RKO (cell line): ENCODE measurements at places on chromosomes 5 and 9.
A peak's percentile ranks its signal among the peaks of the same experiment; 100 is the strongest.

DNA sequence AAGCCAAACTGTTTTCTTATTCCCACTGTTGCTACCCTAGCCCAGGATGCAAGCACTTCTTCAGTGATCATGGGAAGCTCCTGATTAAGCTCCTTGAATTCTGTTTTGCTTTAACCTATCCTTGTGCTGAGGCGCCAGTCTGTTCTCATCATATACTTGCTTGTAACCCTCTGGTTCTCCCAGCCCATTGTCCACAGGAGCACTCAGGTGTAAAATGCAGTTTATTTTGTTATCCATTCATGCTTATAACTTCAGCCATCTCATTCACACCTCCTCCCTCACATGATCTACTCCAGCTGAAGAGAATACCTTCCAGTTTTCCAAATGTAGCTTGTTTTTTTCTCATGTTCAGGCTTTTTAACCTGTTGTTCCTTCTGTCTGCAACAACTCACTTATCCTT, 402.1 kb upstream of the BRINP1 start:
- no peak for DNase-seq

DNA sequence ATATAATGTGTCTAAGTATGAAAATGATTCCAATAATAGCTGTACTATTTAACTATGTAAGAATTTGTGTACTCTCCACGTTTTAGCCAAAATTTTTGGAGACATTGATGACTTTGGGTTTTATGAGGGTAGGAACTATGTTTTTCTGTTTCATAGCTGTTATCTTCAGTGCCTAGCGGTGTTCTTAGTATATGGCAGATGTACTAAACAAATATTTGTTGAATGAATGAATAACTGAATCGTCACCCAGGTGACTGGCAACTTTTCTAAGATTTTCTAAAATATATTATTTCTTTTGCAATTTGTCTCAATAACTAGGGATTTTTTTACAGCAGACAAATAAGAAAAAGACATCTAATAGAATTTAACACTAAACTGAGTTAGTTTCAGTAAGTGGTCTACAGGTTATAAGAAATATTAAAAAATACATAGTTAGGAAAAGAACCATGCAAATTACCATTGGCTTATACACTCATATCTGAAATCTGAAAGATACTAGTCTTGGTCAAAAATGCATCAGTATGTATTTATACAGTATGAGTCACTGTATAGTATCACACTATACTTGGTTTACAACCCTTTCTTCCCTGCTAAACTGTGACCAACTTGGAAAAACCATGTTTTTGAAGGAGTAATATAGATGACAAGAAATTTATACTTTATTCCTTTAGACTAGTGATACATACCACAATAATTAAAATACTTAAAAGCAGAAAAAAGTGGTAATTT, 10.5 kb upstream of the ERCC6L2 start:
- DNase-seq: peak; percentile 32

GRCh38 chr9:116370556-116370955, 217.0 kb downstream of the PAPPA start:
- DNase-seq: no peak

GRCh38 chr9:125992557-125992956, 245.4 kb downstream of the PBX3 start:
- no peak for DNase-seq

- no peak for DNase-seq
Measured at GRCh38 chr5:86689103-86689729, 71.5 kb downstream of the COX7C start.

- no peak for DNase-seq
Measured at GRCh38 chr5:157030692-157031091, 28.2 kb downstream of the HAVCR1 start.

DNA sequence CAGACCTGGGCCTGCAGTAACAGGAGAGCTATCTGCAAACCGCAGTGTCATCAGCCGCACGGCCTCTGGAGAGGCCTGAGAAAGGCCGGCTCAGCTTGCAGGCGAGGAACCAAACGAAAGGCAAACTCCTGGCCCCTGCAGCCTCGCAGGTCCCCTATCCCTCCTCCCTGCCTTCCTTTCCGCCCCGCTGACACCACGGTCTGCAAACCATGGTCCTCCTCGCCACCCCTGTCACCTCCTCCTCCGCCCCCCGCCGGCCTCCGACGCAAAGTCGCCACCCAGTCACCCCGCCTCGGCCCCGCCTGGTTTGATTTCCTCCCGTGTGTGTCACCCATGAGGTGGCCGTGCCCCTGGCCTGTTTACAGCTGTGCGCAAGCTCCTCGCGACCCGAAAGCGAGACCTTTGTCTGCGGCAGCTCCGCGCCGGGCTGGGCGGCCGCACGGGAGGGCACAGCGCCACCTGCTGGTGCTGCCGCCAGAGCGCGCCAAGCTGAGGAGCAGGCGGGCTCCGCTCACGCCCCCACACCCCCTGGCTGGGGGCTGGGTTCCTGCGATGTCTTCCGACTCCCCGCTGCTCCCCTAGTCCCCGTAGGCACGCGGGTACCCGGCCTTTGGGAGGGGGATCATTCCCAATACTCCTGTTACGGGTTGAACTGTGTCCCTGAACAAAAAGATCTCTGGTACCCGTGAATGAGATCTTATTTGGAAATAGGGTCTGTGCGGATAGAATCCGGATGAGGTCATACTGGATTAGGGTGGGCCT, 19.4 kb downstream of the GBGT1 start:
- peak; percentile 77 for DNase-seq

- no peak for DNase-seq
Measured at GRCh38 chr5:58631895-58632294, 49.0 kb downstream of the RAB3C start.

DNA sequence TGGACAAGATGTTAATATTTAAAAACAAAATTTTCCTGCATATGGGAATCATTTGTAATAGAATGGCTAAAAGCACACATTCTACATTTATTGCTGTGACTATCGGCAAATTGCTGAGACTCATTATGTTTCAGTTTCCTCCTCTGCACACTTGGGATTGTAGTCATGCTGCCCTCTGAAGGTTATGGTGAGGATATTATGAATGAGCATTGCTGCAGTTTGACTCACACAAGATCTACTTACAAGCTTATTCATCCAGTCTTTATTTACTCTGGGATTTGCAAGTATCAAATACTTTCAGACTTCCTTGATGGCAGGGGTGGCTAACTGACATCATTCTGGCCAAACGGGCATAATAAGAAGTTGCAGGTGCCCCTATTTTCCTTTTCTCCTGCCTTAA, 9.5 kb upstream of the NFIL3 start:
- DNase-seq: peak; percentile 99

DNA sequence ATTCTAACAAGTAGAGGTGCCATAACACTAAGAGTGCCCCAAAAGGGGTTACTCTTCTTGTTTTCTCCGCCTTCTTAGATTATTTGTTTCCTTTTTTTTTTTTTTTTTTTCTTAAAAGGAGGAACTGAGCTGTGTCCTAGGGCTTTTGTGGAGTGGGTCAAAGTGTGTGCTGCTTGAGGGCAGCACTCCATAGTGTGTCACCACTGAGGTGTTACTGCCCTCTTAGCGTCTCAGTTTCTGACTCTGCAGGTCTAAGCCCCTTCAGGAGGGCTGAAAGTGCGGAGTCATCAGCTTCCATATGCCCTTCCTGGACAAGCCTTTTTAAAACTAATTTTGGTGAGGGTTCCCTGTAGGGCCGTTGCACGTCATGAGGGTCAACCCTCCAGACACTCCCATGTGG, 12.6 kb upstream of the NANS start:
- no peak for DNase-seq

GRCh38 chr9:35729700-35730485, 2.1 kb downstream of the TLN1 start:
- DNase-seq: peak; percentile 87

GRCh38 chr5:113062869-113063508, 86.4 kb downstream of the DCP2 start:
- DNase-seq: no peak

DNA sequence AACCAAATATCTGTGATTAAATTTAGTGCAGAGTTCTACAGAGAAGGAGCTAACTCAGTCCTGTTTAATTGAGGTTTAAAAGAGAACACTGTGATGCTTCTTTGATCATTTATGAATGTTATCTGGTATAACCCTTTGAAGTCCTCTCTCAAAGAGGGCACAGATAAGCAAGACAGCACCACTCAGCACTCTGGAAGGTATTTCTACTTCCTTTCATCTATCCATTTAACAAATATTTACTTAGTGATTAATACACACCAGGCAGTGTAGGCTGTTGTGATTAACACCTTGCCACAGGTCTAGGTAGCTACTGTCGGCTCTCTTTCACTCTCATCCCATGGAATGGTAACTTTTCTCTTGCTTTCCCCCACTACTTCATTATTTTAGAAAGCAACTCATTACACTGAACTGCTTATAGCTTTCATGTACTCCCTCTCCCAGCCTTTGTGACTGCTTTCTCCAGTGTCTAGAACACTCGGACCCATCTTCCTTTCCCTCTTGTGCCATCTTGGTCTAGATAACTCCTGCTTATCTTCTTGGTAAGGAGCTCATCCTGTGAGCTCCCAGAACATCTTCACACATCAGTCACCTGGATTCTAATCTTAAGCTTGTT, 54.7 kb downstream of the GLDC start:
- no peak for DNase-seq

GRCh38 chr9:14300040-14300439, 13.9 kb downstream of the NFIB start:
- DNase-seq: no peak

- DNase-seq: no peak
Measured at GRCh38 chr5:123012321-123012720, 24.2 kb downstream of the PPIC start.

DNA sequence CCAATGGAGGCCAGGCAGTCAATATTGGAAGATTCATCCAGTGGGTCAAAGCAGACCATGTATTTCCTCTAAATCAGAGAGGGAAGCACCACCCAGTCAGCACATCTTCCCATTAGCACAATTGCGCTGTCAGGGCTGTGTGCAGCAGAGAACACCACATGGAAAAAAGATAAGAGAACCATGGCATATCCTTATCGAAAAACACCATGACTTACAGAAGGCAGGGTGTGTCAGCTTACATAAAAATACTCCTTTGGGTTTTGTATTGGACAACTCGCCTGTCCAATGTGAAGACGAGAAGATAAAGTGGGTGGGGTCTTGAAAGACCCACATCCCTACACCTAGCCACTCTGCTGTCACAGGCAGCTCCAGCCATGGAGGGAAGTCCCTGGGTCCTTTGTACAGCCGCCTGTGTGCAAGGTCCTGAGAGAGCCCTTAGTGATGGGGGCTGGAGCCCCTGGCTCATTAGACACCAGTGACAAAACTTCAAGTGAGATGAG, 71.9 kb upstream of the SPATA31E1 start:
- DNase-seq: no peak

GRCh38 chr5:16493261-16493660, 27.7 kb upstream of the ZNF622 start:
- no peak for DNase-seq

GRCh38 chr5:10289991-10290390, 17.7 kb downstream of the CMBL start:
- DNase-seq: no peak

- DNase-seq: peak; percentile 71
Measured at GRCh38 chr5:94693043-94693822, 74.8 kb downstream of the SLF1 start.

DNA sequence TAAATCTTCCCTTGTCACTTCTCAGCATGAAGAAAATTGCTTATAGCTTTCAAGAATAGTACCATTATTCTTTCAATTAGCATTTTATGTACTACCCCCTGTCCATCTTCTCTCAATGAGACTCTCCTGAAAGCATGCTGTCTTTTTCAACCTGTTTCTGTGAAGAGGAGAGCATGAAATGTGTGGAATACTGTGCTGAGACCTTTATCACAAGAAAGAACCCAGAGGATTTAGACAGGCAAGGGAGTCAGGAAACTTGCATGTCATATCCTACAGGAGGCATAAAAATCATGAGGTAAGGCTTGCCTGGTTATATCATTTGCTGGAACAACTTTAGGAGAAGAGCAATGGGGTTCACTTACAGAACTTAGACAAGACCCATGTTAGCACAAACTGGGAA, 56.7 kb upstream of the LPAR1 start:
- DNase-seq: no peak

GRCh38 chr5:178642351-178642909, 15.6 kb upstream of the CLK4 start:
- DNase-seq: no peak

- DNase-seq: no peak
Measured at GRCh38 chr9:70642341-70642740, 227.9 kb upstream of the KLF9 start.

DNA sequence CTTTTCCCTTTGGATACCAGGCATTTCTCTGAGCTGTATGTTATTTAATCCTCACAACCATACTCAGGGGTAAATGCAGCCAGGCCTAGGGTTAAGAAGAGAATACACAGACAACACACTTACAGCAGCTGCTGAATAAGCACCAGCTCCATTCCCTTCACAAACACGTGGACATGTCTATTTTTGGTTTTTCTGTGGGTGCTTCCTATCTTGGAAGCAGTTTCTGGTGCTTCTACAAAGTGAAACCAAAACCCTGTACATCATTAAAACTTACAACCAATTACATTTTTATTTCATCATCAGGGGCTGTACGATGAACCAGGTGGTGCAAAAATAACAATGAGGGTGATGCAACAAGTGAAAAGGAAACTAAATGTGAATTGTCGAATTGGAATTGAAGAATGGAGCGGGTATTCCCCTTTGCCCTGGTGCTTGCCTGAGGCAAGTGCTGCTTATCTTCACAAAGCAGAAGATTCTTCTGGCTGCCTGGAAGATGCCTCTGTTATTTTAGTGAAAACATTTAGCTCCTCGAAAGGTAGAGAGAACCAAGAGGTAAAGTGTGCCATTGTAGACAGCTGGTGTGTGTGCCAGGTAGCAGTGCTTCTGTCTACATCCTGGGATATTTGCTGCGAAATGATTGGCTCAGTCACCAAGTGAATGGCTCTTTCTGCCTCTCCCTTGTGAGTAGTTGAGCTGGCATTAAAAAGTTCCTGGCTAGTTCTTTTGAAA, 18.6 kb upstream of the IFNB1 start:
- DNase-seq: no peak

DNA sequence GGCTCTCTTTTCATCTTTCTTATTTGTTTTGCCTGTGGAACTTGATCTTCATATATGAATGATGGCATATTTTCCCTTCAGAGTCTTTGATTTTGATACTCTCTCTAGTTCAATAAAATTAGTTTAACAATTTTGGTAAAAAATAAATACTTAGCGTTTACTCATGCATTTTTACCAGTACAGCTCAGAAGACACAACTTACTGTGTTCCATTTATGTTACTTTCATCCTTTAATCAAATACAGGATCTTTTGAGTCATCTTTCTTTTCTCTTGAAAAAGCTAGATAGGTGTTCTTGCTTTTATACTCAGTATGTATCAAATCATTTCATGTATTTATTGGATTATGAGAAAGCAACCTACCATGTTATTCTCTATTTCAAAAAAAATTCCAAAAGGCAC, 47.1 kb upstream of the RICTOR start:
- DNase-seq: no peak
